Fibroblast of skin of back (primary cell): ENCODE measurements at places on chromosomes 5 and 9.

- no peak for DNase-seq
These were observed 79.1 kb downstream of the UGCG start for GRCh38 chr9:111975709-111976108.

DNA sequence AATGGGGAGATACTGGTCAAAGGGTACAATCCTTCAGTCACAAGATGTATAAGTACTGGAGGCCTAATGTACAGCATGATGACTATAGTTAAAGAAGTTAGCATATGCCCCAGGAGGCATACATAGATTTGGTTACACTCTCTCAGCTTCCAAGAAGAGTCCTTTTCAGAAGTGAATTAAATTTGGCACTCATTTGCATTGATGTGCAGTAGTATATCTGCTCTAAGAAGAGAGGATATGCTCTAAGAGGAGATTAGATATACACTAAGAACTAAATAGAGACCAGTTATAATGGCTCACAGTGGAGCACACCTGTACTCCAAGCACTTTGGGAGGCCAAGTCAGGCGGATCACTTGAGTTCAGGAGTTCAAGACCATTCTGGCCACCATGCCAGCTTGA lies 139.5 kb upstream of the MINAR2 start:
- DNase-seq = no peak

- DNase-seq = no peak
These were observed 74.1 kb upstream of the CCL21 start for GRCh38 chr9:34783951-34784487.

DNA sequence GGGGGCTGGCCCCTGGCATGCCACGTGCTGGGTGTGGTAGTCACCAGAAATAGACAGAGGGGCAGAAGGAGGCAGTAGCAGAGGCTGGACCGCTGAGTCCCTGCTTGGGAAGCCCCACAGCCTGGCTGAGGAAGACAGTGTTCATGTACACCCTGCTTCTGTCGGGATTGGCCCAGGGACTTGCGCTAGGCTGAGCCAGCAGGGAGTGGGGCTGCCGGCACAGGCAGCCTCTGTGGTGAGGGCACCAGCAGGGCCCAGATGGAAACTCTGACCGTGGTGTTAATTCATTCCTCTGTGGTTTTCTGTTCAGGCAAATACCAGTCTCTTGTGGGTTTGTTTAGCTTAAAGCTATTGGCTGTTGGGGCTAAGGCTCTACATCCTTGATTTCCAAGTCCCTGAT lies 108.6 kb upstream of the RAD23B start:
- DNase-seq = peak; percentile 43

DNA sequence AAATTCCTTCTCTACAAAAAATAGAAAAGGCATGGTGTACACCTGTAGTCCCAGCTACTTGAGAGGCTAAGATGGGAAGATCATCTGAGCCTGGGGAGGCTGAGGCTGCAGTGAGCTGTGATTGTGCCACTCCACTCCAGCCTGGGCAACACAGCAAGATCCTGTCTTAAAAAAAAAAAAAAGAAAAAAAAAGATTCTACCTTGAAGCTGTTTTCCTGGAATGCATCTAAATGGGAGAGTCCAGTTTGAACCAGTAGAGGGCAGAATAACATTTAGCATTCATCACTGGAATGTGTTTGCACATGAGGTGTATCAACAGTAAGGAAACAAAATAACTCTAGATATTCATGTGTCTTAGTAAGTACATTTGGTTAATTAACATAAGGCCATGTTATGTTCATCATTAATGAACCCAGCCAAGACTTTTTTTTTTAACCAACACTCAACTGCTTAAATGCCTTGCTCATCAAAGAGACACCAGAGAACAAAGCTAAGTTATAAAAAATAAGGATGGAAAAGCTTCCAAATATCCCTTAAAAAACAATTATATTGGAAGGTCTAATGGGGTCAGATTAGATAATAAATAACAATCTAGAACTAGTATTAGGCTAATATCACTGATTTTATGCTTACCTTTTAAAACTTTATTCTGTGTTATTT lies 16.1 kb downstream of the IFNE start:
- DNase-seq = peak; percentile 63

DNA sequence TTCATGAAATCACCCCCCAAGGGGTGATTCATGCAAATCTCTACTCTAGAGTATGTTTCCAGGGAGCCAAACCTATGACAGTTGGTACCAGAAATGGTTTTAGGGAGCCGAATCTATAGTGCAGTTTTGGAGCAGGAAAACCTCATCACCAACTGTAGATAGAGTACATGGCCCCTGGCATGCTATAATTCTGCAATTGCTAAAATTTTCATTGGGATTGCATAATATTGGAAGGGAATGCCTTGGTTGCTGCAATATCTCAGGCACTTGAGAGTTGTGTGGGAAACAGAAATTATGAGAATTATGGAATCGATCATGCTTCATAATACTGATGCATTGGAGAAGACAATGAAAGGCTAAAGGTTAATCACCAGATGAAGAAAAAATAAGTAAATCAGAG lies 148.2 kb upstream of the PLPPR1 start:
- no peak for DNase-seq

- no peak for DNase-seq
These were observed 57.4 kb downstream of the SERINC5 start for GRCh38 chr5:80198399-80198798.

DNA sequence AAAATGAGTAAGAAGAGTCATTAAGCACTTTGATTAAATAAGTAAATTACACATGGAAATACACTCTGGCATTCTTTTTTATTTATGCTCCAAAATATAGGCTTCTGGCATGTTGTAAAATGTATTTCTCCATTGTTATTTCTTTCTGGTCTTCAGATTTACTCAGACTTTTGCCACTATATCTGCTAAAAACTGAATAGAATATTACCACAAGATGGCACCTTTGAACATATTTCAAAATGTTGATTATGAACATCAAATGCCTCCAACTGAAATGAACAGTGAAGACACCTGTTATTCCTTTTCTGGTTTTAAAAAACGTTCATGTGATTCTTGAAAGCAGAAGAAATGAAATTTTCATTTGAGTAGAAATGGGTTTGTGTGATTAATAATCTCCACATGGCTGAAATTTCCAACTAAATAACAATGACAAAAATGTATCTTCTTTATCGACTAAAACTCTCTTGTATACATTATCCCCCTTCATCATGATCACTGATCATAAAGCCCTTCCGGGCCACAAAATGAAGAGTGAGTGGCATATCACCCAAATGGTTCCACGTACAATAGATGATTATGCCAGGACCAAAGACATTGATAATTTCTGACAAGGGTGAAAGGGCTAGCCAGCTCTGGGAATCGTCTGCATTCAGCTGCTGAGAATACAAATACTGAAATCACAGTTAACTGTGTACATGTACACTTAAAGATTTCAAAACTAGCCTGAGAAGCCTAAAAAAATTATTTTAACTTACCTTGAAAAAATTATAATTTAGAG lies 23.8 kb downstream of the TYRP1 start:
- no peak for DNase-seq

DNA sequence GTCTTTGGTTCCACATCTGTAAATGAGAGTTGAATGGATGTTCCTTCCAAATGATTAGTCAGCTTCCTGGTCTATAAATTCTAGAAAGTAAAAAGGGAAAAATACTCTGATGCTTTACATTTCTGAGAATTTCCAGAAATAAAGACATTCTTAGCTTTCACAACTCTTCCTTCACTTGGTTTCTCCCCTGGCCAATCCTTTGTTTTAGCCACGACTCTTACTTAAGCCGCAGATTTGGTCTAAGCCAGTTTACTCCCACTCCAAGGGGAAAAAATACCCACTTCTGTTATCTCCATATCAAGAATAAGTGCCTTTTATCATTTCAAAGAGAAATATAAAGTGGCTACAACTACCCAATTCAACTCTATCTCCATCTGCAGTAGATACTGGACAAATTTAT lies 29.7 kb downstream of the PWWP2A start:
- DNase-seq = no peak

GRCh38 chr5:67393211-67393610 lies 196.6 kb upstream of the CD180 start:
- DNase-seq = no peak

- no peak for DNase-seq
These were observed 69.3 kb upstream of the CDK20 start for GRCh38 chr9:88043647-88044046.

DNA sequence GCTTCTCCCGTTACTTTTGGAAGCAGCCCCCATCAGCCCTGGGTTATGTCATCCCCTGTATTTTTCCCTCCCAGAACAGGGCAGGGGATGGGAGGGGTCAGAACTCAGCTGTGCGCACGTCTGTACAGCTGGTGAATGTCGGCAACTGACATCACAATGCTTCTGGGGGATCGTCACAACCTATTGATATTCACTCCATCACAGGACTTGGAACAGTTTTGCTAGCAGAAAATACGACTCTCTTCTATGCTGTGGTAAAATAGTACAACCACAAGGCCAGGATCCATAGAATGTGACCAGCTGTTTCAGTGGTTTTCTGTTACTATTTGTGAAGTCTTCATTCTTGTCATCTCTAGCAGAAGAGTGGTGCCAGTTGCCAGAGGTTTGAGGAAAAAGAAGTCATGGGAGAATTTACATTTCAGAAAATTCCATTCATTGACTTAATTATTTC lies 77.1 kb upstream of the KLF4 start:
- no peak for DNase-seq

GRCh38 chr5:138078006-138078643 lies 5.7 kb upstream of the WNT8A start:
- DNase-seq = no peak
